Cortex of kidney (tissue), 1 donor: ENCODE measurements at places on chromosomes 1 and 21.

- no peak for DNase-seq
Measured at GRCh38 chr1:88890791-88891317, 513 bp downstream of the GTF2B start.

GRCh38 chr21:44531606-44532564 lies 8.1 kb downstream of the KRTAP10-1 start:
- no peak for DNase-seq

DNA sequence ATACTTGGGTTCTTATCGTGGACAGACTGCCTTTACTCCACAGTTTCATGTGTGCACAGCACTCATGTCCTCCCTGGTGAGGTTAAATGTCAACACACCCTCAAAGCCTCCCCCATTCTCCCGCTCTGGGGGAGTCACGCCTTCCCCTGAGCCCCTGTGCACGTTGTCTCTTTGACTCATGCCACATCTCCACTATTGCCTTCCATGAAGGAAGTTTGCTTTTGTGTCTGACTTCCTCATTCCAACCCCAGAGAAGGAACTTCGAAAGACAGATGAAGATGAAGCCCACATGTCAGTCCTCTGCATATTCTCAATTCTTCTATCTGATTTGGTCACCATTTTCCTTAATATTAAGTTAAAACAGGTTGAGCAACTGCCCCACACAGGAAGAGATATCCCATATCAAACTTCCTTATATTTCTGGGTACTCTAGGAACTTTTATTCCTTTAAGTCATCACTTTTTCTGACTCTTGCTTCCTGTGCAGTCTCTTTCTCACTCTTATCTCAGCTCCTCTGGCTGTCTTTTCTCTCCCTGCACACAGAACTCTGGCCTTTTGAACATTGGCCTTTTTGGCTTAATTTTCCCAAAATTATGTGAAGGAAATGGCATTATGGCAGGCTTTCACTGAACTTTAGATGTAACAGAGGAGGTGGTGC lies 41.5 kb downstream of the C4BPA start:
- DNase-seq: no peak

- DNase-seq: no peak
Measured at GRCh38 chr1:209387969-209388329, 195.6 kb upstream of the CAMK1G start.

DNA sequence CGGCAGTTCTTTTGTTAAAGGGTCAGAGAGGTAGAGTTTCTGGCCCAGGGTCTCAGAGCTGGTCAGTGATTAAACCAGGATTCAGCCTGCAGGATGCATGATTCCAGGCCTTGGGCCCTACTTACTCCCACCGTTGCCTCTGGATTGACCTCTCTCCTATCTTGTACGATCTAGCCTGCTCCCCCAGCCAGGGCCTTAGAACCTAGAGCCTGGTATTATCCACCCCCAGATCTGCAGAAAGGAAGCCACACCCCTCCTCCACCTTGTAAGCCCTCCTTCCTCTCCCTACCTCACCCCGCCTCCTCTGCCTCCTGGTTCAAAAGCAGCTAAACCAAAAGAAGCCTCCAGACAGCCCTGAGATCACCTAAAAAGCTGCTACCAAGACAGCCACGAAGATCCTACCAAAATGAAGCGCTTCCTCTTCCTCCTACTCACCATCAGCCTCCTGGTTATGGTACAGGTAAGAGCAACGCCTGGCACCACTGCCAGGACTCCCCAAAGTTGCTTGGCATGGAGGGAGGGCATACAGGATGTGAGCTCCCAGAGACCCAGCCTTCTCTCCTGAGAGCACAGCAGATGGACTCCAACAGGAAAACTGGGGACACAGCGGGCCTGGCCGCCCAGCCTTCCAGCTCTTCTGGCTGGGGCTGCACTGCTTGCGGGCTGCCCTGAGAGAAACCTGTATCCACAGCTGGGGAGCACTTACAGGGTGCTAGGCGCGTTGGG lies at the start of gene CD52:
CD52 (plus strand) TSS at position 347 of the 726 bp plus-strand sequence; CDS start at position 407, 60 bp downstream.
- no peak for DNase-seq

GRCh38 chr21:35925497-35925896 lies 134.8 kb downstream of the SETD4 start:
- no peak for DNase-seq

DNA sequence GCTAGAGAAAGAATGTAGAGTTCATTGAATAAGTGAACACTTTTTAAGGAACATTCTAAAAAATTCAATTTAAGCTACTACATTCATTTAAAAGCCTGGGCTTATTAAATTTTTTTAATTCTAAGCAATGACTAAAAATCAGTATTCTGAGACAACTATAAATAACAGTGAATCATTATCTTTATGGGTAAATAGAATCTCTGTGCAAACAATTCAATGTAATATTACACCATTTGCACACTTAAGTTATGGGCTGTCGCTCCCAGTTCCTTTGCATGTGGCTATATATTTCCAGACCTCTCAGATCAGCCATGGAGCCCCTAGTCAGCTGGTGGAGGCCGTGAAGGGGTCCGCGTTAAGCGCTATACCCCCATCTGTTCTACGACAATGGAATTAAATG lies 65.1 kb downstream of the KCNK1 start:
- no peak for DNase-seq

DNA sequence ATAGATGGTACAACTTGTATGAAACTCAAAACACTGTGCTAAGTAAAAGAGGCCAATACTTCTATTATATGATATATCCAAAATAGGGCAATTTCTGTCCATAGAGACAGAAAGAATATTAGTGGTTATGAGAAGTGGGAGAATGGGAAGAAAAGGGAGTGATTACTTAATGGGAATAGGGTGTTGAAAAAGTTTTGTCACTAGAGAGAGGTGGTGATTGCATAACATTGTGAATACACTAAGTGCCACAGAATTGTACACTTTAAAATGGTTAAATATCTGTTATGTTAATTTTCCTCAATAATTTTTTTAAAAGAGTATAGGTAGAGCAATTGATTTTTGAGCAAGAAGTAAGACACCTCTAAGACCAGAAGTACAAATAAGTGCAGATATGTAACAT lies 29.7 kb downstream of the GNAT2 start:
- DNase-seq: no peak

DNA sequence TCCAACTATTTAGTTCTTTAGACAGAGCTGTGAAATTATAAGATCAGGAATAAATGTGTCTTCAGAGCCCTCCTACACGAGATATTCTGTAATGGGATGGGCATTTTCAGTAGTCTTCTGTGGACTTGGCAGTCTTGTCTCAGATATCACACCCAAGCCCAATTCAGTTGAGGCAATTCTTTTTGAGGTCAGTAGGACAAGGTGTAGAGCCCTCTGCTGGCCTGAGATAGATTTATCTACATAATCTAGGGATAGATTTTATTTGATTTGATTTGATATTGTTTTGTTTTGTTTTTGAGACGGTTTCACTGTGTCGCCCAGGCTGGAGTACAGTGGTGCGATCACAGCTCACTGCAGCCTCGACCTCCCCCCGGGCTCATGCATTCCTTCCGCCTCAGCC lies 77.5 kb downstream of the FMN2 start:
- no peak for DNase-seq

DNA sequence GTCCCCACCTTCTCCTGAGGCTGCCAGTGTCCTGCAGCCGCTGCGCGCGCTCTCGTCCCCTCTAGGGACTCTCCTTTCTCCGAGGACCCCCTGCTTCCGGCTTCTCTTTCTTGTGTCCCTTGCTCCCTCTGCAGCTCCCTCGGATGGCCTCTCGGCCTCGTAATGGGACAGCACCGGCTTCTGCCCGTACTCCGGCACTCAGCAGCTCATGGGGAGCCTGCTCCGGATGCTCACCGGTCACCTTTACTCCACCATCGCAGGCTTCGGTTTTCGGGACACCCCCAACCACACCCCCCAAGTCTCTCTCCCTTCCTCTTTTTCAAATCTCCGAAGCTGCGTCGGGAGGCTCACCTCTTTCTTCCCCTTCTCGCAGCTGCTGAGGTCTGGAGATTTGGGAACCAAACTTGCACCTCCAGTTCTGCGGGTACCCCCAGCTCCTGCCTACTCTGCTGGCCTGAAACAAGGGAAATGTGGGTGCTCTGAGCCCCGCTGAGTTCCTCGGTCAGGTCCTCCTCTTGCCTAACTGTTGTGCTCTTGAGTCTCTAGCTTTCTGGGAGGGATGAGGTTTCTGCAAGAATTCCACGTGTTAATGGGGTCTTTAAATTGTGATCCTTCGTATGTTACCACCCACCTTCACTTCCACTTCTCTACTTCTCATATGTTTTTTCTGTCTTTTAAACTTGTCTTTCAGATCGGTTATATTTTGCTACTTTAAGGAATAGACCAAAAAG lies 930 bp downstream of the CDC14A start:
- no peak for DNase-seq

DNA sequence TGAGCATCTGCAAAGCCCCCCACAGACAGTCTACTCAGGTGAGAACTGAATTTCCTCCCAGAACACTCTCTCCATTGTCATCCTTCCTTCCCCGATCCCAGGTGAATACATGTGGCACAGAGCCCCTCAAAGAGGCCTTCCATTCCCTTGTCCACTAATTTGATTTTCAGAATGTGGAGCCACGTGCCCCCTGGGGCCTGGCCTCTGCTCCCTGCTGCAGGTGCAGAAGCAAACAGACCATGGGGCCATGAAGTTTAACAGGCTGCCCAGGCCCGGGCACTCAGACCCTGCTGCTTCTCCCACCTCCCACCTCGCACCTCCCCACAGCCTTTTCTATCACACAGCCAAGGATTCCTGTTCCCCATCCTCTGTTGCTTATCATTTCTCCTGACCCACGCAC lies 243.8 kb upstream of the RAB4A start:
- no peak for DNase-seq

GRCh38 chr1:15110867-15111230 lies 42.7 kb upstream of the TMEM51 start:
- DNase-seq: no peak

DNA sequence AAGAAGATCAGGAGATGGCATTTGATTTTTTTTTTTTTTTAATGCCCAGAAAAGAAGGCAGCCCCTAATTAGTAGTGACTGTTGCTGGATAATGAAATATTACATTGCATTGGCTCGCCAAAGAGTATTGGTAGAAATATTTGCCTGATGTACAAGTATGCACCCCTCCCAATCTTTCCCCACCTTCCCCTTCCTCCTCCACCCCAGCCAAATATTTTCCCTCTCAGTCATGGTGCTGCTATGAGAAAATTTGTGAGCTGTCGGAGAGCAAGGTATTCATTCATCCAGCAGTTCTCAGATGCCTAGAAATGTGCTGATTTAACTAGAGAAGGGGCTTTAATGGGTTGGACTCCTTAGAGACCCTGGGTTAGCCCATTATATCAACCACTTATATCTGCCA lies 50.5 kb upstream of the IKBKE start:
- no peak for DNase-seq

- DNase-seq: no peak
Measured at GRCh38 chr1:101370488-101370887, 133.7 kb downstream of the S1PR1 start.

GRCh38 chr1:201245082-201245481 lies 38.2 kb upstream of the PKP1 start:
- DNase-seq: no peak

DNA sequence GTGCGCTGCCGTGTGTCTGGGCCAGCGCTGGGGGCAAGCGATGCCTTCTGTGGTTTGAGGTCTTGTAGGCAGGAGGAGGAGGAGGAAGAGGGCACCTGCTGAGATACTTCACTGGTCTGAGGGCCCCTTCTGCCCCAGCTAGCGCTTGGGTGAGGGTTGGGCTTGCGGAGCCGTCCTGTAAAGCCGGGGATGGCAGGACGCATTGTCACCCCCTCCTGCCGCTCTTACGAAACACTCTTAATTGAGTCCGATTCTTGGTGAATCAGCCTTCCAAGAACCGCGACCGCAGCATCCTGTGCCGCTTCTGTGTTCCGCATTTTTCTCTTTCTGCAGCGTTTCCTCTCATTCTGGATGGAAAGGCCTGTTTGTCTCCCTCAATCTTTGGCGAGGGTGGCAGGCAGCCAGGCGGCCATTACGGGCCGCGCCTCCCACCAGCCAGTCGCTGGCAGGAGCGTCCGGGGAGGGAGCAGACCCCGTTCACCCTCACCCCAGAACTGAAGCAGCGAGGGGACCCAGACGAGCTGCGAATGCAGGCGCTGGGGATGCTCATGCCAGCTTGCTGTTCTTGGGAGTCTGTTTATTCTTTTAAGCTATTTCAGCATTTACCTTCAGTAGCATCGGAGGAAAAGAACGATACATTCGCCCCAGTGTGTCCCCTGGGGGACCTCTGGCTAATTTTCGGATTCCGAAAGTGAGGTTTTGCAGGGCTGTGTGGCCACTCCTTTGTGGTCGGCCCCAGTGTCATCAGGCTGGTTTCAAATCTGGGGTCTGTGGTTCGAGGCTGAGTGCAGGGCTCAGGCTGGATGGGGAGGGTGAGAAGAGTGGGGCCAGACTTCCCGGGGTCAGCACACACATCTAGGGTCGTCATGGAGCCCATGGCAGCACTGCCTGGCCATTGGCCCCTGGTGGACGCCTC lies 62.7 kb downstream of the SKI start:
- DNase-seq: no peak

- no peak for DNase-seq
Measured at GRCh38 chr1:67917006-67917405, 83.7 kb upstream of the GNG12 start.

- DNase-seq: no peak
Measured at GRCh38 chr1:9442278-9442846, 96.9 kb upstream of the SLC25A33 start.

DNA sequence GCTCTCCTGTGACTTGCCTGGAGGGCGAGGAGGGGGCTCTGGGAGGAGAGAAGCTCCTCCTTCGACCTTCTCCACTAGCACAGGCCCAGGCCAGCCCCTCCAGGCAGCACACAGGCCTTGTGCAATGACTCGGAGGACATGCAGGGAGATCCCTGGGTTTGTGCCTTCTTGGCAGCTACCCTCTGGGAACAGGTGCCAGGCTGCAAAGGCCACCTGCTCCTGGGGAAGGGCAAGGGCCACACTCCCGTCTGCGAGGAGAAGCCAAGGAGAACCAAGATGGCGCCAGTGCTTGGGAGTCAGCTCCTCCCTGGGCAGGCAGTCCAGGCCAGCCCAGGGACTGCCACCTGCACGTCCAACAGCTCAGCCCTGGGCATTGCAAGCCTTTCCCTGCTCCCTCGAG lies 15.3 kb downstream of the CASZ1 start:
- no peak for DNase-seq

DNA sequence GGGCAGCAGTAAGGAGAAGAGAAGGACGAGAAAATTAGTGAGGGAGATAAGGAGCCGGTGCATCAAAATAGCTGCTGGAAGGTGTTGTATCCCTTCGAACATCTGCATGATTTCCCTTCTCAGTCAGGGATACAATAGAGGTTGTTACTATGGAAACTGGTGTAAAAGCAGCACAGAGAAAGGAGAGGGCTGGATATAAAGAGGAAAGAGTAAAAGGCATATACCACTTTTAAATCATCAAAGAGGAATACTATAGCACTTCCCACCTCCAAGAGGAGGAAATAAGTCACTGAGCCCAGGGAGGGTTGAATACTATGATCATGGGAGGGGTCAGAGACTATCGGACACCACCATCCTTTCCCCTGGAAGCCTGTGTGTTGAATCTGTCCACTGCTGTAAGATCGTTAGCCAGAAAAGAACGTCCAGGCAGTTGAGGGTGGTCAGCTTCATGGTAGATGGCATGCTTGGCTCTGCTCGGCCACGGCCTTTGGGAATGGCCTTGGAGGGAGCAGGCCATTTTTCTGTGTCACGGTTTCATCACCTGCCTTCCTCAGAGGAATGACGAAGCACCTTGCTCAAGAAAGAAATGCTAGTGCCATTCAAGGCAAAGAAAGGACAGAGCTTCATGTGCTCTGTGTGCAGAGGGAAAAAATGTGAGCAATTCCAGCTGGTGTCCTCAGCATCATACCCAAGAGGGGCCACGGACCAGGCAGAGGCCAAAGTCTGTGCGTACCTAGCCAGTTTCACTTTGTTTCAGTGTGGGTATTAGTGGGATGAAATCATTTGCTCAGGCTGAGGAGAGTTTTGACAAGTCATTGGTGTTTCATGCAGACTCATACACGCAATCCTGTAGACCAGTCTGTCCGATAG lies 64.2 kb downstream of the IRF2BP2 start:
- no peak for DNase-seq
